Cardiac fibroblast (primary cell): ENCODE measurements at places on chromosomes 11 and 22.

DNA sequence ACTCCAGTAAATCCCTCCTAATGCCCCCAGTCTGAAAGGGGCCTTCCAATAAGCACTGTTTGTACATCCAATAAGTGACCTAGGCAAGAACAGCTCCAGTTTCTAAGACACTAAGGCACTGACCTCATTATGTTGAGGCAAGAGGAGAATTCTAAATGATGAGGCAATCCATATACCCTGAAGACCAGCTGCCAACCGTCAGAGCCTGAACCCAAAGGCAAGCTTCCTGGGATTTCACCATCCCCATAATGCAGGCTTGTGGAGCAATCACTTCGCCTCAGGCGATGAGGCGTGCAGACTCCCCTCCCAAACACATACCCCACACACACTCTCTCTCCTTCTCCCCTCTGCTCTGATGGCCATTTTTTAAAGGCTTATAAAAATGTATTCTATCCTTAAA lies 49.5 kb downstream of the LGR4 start:
- peak; percentile 97 for DNase-seq

- peak; percentile 3 for DNase-seq
Measured at GRCh38 chr11:30392221-30392784, 69.4 kb downstream of the ARL14EP start.

GRCh38 chr11:35419184-35419829 lies at the start of gene SLC1A2:
TSS of gene SLC1A2 (minus strand) at chr11:35419558. CDS start at chr11:35418966, 592 bp downstream.
- DNase-seq, result peak; percentile 27

DNA sequence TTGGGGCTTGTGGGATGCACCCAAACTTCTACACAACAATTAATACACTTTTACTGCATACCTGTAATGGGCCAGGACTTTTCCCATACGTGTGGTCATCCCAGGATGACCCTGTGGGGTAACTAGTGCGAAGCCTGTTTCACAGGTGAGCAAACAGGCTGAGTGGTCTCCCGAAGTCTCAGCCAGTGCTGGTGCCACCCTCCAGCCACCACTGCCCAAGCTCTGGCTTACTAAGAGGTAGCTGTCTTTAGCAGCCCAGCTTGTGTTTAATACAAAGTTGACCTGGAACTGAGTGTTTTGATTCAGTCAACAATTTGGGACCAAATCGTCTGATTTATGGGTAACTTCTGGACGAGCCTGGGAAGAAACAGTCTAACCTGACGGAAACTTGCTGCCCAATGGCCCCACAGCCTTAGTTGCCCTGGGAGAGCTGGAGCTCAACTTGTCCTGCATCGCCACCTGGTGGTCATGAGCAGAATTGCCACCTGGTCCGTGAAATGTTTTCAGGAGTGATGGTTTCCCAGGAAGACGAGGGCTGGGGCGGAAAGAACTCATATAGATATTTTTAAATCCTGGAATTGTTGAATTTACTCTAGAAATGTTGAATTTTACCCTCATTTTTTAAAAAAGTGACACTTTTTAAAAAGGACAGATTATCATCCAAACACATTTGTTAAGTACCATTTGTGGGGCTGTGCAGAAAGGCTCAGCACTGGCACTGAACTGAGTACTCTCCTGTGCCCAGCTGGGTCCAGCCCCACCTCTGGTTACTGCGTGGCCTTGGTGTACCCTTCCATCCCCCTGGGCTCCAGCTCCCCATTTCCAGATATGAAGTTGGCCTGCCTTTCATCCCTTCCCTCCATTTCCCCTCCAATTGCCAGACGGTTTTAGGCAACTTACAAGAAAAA lies 95.5 kb upstream of the PARVA start:
- peak; percentile 87 for DNase-seq

- no peak for DNase-seq
Measured at GRCh38 chr11:1656670-1657069, 27.1 kb downstream of the KRTAP5-5 start.

DNA sequence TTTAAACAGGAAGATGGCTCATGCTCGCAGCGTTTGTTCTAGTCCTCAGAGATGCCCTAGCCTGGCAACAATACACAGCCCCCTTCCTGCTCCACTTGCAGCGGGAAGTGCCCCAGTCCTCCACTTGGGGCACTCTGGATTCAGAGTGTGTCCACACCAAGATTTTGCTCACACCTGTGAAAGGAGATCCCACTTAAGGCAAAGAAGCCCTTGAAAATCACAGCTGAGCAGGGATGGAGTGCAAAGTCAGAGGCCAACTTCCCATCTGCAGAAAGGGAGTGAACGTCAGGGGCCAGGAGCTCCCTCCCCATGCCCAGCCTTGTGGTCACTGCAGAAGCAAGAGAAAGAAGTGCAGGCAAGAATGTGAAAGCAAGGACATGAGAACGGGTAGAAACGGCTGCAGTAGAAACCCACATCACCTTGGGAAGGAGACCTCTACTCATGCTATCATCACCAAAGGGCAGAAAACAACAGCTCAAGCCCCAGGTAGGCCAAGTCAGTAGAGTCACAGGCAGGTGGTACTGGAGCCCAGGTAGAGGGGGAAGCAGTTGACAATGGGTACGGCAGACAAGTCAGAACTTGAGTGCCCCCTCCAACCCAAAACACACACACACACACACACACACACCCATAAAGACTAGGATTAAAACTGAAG lies 157.4 kb downstream of the BUD13 start:
- DNase-seq, result no peak

GRCh38 chr11:100208207-100208606 lies 478.9 kb upstream of the ARHGAP42 start:
- DNase-seq, result no peak

- no peak for DNase-seq
Measured at GRCh38 chr11:1010551-1011319, 25.8 kb downstream of the MUC6 start.
